ENCODE measurements at places on chromosomes 5 and 9.

DNA sequence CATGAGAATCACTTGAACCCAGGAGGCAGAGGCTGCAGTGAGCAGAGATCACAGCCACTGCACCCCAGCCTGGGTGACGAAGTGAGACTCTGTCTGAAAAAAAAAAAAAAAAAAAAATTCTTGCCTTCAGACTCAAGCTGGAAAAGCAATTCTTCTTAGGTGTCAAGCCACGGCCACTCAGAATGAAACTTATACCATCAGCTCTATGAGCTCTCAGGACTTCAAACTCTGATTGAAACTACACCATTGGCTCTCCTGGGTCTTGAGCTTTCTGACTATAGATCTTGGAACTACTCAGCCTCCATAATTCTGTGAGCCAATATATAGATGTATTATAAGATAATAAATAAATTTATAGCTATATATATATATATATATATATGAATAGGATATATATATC lies 12.9 kb upstream of the FGF10 start:
- DNase-seq, result no peak

GRCh38 chr5:81244451-81244850 lies 11.3 kb downstream of the CKMT2 start:
- no peak for DNase-seq

- no peak for DNase-seq
These were observed 16.5 kb downstream of the DHX29 start for GRCh38 chr5:55290991-55291390.

DNA sequence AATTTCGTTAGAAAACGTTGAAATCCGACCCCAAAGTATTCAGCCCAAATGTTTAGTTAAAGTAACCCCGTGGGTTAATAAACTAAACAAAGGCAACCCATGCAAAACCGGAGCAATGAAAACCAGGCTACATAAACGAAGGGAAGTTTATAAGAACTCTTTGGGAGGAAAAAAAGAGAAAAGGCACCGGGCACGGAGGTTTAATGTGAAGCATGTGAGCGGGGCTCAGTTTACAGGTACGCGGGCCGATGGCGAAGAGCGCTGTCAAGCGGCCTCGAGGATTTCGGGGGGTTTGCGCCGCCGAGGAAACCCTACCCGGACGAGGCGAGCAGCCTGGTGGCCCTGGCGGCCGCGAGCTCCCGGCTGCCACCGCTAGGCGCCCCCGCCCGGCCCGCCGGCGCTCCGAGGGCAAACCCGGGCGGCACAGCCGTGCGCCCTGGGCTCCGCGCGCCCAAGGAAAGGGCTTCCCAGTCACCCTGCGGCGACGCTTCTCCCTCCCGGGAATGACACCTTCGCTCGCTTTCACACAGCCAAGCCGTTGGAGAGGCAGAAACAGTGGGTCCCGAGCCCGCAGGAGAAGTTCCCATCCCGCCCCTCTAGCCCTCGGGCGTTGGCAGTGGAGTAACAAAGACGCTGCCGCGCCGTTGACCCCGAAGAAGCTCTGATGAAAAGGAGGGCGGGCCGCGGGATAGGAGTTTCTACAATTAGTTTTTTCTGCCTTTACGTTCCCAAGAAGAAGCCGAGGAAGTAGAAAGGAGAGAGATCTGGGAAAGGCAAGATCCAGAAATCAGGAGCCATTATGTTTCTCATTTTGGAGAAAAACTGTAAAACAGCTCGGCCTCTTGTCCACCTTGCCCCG lies 126.0 kb downstream of the TMEM174 start:
- no peak for DNase-seq

Data from stimulated activated CD8-positive, alpha-beta memory T cell treated with anti-CD3 and anti-CD28 coated beads, Interleukin-4, amount 100 ng/mL, for 24 hours (primary cell).